Fibroblast of skin of abdomen (primary cell): ENCODE measurements at places on chromosomes 4 and X.

DNA sequence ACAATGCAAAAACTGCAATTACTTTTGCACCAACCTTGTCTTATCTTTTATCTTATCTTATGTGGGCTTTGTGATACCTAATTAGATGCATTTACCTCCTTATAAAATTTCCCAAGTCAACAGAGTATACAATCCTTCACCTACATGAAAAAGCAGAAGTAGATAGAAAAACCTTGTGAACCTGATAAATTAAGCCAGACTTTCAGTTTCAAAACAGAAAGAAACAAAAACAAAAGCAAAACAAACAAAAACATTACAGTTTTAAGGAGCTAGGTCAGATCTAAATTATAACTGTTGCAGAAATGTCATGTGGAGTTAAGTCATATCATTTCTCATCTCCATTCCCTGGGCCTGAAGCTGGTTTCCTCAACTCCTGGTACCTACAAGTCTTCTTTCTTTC is 24.9 kb upstream of the CXXC4 start:
- no peak for DNase-seq

DNA sequence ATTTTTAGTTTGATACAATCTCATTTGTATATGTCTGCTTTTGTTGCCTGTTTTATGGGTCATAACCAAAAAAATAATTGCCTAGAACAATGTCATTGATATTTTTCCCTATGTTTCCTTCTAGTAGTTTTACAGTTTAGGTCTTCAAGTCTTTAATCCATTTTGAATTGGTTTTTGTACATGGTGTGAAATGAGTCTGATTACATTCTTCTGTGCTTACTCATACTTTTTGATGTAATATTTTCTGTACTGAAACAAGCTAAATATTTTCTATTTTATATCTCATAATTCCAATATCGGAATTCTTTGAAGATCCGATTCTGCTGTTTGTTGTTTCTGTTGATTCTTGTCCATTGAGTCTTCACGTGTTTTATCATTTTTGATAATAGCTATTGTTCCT is 10.6 kb downstream of the TMEM156 start:
- no peak for DNase-seq

- DNase-seq: peak; percentile 11
Observed at GRCh38 chr4:102764901-102765300, 4.1 kb upstream of the MANBA start.

DNA sequence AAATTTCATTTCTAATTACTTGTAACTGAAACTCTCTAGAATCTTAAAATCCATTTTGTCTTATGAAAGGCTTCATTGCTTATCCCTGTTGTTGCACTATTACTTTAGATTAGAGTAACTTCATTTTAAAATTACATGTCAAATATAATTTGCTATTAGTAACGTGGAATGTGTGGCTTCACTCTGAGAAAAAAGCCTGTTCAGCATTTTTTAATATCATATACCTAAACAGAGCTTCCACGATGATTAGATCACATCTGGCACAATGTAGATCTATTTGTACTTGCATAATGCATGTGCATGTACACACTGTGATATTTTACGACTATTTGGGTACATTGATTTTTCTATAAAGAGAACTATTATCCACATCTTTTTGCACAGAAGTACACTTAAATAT is 648.1 kb downstream of the RPA4 start:
- no peak for DNase-seq

- peak; percentile 59 for DNase-seq
Observed at GRCh38 chr4:168076989-168077725, 15.2 kb upstream of the ANXA10 start.

GRCh38 chrX:8849458-8849857 is 48.3 kb upstream of the FAM9A start:
- DNase-seq: no peak

GRCh38 chrX:132961511-132961910 is 3.1 kb upstream of the HS6ST2 start:
- no peak for DNase-seq

DNA sequence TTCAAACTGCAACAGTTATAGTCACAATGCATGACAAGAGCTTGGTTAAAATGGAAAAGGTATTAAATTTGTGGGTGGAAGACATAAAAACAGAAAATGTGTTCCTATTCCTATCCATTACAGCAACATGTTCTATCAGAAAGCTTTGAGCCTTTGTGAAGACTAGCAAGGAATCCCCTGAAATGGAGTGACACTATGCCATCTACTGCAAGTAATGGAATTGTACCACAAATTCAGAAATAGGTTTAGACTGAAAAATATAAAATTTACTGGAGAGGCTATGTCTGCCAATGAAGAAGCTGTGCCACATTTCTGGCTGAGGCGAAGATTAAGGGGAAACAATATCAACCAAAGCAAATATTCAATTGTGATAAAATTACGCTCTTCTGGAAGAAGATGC is 247.9 kb downstream of the ADAM29 start:
- DNase-seq: no peak

- no peak for DNase-seq
Observed at GRCh38 chr4:35164063-35164462, 1080.3 kb downstream of the ARAP2 start.

DNA sequence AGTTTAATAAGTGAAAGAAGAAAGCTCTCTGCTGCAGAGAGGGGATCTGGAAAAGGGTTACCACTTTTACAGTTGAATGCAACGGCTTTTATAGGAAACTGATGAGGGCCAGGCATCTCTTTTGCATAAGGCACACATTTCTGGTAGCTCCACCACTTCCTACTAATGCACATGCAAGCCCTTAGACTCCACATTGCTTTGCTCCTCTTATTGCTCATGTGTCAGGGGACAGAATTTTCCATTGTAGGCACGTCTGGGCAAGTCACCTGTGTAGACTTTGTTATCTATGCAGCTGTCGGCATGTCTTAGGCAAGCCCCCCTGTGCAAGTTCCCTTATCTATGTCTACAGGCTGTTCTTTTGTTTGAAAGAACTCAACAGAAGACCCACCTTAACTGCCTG is 294.6 kb upstream of the STS start:
- DNase-seq: no peak

GRCh38 chr4:138392751-138393308 is 150.7 kb upstream of the SLC7A11 start:
- DNase-seq: no peak
